CD4-positive, alpha-beta T cell treated with Interleukin-6 at 100 ng/mL for 8 hours (primary cell): ENCODE measurements at places on chromosomes 13 and 19.

GRCh38 chr19:35673121-35673804 is 6.9 kb downstream of the UPK1A start:
- peak; percentile 27 for DNase-seq

DNA sequence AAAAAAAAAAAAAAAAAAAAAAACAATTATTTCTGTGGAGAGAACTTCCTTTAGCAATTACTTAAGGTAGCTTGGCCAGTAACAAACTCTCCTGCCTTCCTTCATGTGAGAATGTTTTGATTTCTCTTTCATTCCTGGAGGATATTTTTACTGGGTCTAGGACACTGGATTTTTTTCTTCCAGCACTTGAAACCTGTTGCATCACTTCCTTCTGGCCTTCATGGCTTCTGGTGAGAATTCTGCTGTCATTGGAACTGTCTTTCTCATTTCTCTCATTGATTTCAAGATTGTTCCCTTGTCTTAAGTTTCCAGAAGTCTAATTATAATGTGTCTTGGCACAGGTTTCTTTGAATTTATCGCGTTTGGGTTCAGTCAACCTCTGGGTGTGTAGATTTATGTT is 19.3 kb upstream of the RAB20 start:
- DNase-seq, result no peak

DNA sequence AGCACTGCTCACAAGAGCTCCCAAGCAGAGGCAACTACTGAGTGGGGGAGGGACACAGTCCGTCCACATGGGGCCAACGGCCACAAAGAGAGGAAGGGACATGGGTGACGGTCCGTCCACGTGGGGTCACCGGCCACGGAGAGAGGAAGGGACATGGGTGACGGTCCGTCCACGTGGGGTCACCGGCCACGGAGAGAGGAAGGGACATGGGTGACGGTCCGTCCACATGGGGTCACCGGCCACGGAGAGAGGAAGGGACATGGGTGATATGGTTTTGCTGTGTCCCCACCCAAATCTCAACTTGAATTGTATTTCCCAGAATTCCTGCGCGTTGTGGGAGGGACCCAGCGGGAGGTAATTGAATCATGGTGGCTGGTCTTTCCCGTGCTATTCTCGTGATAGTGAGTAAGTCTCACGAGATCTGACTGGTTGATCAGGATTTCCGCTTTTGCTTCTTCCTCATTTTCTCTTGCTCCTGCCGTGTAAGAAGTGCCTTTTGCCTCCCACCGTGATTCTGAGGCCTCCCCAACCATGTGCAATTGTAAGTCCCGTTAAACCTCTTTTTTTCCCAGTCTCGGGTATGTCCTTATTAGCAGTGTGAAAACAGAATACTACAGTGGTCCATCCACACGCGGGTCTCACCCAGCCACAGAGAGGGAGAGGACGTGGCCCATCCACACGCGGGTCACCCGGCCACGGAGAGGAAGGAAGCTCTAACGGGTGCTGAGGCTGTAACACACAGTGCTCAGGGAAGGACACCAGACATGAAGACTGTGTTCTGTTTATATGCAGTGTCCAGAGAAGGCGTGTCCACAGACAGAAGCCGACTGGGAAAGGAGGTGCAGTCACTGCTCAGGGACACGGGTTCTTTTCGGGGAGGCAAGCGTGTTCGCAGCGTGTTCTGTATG is 48.5 kb downstream of the GAS6 start:
- peak; percentile 16 for DNase-seq

DNA sequence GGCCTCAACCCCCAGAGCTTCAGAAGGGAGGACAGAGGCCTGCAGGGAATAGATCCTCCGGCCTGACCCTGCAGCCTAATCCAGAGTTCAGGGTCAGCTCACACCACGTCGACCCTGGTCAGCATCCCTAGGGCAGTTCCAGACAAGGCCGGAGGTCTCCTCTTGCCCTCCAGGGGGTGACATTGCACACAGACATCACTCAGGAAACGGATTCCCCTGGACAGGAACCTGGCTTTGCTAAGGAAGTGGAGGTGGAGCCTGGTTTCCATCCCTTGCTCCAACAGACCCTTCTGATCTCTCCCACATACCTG is 969 bp upstream of the CEACAM5 start:
- no peak for DNase-seq

GRCh38 chr19:5743630-5744029 is 23.2 kb downstream of the CATSPERD start:
- no peak for DNase-seq

- no peak for DNase-seq
Observed at GRCh38 chr13:107117327-107118012, 549.5 kb upstream of the ARGLU1 start.

DNA sequence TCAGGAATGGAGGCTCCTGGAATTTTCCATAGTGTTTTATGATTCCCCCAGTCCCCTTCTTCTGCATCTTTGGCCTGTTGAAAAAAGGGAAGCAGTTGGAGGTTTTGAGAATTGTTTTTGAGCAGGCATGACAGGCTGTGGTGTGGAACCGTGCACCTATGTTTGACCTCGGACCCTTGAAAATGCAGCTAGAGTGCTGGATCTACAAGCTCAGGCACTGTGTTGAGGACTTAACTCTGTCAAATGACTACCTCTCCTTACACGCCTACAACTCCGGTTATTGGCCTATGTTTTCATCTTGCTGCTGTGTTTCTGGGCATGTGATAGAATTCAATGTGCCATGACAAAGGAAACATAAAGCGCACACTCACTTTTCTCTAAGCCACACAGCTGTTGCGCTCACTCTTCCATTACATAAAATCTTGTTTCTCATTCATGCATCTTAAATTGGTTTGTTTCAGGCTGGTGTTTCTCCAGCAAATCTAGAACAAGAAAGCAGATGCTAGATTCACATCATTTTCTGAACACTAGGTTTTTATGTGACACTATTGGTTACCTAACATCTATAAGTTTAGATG is 616.6 kb downstream of the FGF9 start:
- no peak for DNase-seq

GRCh38 chr19:3710265-3710812 is 2.2 kb downstream of the TJP3 start:
- no peak for DNase-seq

GRCh38 chr13:114229506-114229905 is 5.2 kb upstream of the CDC16 start:
- no peak for DNase-seq

- no peak for DNase-seq
Observed at GRCh38 chr13:109707044-109707741, 79.2 kb downstream of the IRS2 start.

DNA sequence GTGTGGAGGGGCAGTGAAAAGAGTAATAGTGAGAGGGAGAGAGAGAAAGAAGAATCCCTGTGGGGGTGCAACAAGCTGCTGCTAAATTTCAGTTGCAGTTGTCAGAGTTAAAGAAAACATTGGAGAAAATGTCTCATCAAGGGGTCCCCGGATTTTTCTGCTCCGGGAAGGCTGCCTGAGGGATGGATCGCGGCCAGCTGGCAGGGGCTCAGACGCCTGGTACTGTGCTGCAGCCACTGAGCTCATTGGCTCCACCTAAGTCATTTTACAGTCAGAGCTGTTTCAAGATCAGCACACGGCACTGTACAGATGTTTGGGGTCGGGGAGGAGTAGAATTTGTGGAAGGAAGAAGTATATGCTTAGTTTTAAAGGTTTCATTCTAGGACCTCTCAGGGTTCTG is 106.2 kb downstream of the SHISA2 start:
- DNase-seq, result no peak

DNA sequence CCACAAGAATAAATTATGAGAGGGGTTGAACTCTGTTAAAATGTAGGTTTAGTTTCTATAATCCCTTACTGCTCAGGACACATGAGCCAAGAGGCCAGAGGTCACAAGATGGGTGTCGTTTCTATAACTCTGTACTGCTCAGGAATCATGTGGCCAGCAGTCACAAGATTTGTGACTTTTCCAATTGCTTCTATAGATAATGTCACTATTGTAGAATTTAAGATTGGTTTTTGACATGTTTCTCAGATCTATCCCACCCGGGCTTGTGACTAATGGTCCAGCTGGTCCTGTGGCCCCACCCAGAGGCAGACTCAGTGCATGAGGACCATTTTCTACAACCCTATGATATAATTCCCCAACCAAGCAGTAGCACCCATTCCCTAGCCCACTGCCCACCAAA is 662.0 kb upstream of the KLF12 start:
- no peak for DNase-seq

DNA sequence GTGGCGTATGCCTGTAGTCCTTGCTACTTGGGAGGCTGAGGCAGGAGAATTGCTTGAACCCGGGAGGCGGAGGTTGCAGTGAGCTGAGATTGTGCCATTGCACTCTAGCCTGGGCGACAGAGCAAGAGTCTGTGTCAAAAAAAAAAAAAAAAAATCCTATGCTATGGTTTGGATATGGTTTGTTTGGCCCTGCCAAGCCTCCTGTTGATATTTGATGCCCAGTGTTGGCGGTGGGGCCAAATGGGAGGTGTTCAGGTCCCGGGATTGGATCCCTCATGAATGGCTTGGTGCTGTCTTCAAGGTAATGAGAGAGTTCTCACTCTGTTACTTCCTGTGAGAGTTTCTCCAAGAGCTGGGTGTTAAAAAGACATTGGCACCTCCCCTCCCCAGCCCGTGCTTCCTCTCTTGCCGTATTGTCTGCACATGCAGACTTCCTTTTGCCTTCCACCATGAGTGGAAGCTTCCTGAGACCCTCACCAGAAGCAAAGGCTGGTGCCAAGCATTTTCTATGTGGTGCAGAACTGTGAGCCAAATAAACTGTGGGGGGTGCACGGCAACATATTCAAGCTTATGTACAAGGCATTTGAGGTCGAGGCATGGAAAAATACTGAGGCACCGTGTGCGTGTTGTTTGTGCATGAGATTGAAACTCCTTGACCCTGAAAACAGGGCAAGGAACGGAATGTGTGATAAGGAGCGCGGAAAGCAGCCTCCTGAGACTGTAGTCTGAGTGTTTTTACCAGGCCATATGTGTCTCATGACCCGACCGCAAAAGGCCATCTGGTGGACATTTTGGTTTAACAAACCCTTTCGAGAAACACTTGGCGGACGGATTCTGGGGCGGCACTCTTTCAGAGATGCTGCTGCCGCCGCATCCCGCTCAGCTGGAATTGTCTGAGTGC is 7.3 kb downstream of the SIGLEC9 start:
- peak; percentile 67 for DNase-seq

DNA sequence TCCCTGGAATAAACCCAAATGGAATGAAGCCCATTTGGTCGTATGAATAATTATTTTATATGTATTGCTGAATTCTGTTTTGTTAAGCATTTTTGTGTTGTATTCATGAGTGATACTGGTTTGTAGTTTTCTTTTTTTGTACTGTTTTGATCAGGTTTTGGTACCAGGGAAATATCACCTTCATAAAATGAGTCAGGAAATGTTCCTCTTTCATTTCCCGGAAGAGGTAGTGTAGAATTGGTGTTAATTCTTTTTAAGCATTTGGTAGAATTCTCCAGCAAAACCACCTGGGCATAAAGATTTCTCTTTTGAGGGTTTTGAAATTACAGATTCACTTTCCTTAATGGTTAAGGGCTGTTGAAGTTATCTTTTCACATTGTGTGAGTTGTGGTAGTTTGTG is 13.3 kb downstream of the SPATA13 start:
- DNase-seq, result no peak

GRCh38 chr19:4969292-4969771 is 419 bp downstream of the KDM4B start:
- no peak for DNase-seq

- peak; percentile 52 for DNase-seq
Observed at GRCh38 chr19:41774515-41774980, 19.2 kb downstream of the CEACAM6 start.

- no peak for DNase-seq
Observed at GRCh38 chr13:51267622-51268021, 45.4 kb downstream of the FAM124A start.

- DNase-seq, result no peak
Observed at GRCh38 chr13:99376924-99377323, 69.7 kb upstream of the GPR183 start.

DNA sequence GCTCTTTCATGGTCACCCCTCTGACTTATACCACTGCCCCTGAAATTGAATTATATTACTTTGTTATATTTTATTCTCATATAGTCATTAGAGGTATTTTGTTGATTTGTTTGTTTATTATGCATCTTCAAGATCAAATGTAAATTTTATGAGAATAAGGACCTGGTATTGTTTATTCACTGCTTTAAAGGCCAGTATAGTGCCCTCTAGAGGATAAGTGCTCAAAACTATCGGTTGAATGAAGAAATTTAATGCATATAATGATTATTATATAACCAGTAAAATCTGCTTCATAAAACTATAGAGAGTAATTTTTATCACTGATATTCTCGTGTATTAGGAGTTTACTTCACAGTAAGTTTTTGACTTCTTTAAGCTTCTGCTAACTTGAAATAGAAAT is 1401.9 kb downstream of the SLITRK1 start:
- DNase-seq, result no peak

DNA sequence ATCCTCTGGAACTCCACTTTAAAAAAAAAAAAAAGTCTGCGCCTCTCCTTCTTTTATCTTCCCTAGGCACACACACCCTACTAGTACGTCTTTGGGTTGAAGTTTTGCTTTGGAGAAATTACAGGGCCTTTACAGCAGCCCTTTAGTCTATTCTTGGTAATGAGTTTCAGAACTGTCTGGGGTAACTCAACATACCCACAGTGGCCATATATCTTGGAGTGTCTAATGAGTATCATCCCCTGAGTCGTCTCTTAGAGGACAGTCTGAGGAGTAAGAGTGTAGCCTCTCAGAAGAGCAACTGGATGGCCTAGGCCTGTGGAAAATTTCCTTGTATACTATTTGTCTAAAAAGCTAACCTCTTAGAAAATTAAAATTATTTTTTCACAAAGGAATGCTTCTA is 6.1 kb upstream of the ZNF681 start:
- no peak for DNase-seq

- no peak for DNase-seq
Observed at GRCh38 chr19:35034588-35035382, 4.5 kb downstream of the SCN1B start.

DNA sequence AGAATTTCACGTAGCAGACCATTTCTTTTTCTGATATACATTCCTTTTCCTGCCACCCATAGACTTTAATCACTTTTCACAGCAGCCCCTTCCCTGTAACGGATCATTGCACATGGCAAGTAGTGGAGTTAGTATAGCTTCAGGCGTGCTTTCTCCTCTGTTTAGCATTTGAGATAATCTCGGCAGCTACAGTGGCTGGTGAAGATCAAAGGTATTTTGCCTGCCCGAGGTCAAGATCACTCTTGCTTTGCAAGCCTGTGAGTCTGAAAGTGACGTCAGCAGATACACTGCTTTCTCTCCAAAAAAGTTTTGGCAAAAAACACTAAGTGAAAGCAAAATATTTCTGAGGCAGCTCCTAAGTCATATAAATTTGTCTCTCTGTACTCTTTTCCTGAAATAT is 260.0 kb downstream of the NDFIP2 start:
- no peak for DNase-seq

DNA sequence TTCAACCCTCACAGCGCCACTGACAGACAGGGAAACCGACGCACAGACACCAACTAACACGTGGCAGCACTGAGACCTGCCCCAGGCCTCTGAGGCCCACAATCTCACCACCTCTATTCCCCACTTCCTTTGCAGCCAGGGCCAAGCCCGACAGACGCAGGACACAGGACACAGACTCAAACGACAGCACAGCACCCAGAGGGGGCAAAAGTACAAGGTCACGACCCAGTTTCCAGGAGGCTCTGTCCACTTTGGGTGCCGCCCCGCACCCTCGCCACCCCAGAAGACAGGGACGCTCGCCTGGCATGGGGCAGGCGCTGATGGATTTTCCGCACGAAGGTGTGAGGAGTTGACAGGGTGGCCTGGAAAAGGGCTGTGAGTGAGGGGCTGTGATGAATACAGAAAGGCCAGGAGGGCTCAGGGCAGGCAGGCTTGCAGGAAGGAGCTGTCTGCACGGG is 48.8 kb downstream of the MLLT1 start:
- no peak for DNase-seq
